ENCODE measurements at places on chromosomes 12 and 14. TPM values are rescaled to one million over a fixed set of nuclear protein-coding genes. Genes with fewer than 3 reads are reported as not detected.

LHX5 gene
- total RNA-seq: not detected

DLGAP5 gene
- 24.3 TPM for total RNA-seq

AQP2 gene
- total RNA-seq: not detected

RASSF9 gene
- total RNA-seq: 0.93 TPM

CNPY2 gene
- total RNA-seq: 78.8 TPM

CSRP2 gene
- total RNA-seq: 3.0 TPM

FSCB gene
- not detected for total RNA-seq

MMP19 gene
- total RNA-seq: 6.7 TPM

PLEKHA5 gene
- 22.8 TPM for total RNA-seq

SLC7A7 gene
- total RNA-seq: 1.9 TPM

CDCA3 gene
- 9.5 TPM for total RNA-seq

COA8 gene
- 19.9 TPM for total RNA-seq

Data from aortic smooth muscle cell (primary cell).